ENCODE measurements at places on chromosomes 12 and 14.

DNA sequence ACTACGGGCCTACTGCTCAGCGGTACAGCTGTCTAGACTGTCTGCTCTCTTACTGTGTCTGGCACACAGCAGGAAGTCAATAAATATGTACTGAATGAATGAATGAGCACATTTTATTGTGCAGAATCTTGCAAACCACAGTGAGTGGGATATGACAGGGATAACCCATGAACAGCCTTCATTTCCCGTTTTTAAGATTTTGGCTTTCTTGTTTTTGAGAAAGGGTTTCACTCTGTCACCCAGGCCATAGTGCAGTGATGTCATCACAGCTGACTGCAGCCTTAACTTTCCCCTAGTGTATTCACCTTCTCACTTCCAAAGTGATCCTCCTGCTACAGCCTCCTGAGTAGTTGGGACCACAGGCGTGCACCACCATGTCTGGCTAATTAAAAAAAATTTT is 203.1 kb downstream of the AEBP2 start:
- DNase-seq: no peak

GRCh38 chr12:69998011-69998410 is 173.0 kb downstream of the MYRFL start:
- no peak for DNase-seq

- DNase-seq: no peak
Measured at GRCh38 chr14:69683971-69684370, 72.6 kb downstream of the SUSD6 start.

DNA sequence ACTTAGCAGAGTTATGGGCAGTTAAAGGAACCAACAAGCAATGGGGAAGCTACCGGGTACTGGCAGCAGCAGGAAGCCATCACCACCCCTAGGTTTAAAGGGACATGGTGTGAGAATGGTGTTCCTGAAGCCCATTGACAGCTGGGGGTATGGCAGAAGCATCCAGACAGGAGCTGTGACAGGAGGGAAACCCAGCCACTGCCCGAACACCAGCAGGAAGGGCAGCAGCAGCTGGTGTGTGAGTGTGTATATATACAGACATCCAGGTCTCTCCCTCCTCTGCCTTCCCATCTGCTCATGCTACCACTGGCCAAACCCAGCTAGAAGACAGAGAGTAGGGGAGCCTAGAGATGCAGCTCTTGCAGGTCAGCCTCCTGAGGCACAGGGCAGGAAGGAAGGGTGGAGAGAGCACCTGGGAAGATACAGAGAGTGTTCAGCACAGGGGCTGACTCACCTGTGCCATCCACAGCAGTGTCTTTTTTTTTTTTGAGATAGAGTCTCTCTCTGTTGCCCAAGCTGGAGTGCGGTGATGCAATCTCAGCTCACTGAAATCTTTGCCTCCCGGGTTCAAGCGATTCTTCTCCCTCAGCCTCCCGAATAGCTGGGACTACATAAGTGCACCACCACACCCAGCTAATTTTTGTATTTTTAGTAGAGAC is 9.2 kb upstream of the ADCK1 start:
- DNase-seq: no peak

DNA sequence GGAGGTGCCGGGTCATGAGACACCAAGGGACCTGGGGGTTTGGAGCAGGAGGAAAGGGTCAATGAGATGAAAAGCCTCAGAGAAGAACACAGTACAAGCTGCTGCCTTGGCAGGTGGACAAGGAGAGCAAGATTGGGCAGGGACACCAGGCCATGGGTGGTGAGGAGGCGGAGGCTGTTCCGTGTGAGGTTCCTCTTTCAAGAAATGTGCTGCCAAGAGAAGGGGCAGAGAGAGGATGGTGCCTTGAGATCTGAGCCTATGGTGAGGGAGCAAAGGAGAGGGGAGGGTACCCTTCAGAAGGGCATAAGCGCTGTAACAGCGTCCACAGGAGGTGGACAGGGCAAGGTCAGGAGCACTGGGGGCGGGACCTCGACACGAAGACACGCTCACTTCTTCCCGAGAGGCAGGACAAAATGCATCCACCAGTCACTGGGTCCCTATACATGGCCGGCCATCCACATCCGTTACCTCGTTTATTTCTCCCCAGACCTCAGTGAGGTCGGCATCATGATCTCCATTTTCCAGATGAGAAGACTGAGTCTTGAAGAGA is 100.2 kb downstream of the B4GALNT3 start:
- DNase-seq: no peak

- DNase-seq: no peak
Measured at GRCh38 chr14:92794961-92795360, 856 bp downstream of the GOLGA5 start.

DNA sequence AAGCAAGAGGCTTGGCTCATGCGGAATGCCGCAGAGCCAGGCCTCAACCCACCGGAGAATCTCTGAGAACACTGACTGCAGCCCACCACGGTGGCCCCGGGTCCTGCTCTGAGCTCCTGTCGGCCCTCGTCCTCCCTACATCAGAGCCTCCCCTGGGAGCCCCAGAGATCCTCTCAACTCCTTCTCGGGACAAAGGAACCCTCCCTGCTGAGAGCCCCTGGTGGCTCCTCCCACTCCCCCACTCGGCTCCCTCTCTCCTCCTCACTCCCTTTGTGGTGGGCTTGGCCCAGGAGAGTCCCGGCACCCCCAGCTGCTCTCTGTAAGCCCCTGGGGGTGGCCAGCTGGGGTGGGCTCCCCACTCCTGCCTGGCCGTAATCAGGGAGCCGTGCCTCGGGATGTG is 11.1 kb upstream of the INF2 start:
- no peak for DNase-seq

DNA sequence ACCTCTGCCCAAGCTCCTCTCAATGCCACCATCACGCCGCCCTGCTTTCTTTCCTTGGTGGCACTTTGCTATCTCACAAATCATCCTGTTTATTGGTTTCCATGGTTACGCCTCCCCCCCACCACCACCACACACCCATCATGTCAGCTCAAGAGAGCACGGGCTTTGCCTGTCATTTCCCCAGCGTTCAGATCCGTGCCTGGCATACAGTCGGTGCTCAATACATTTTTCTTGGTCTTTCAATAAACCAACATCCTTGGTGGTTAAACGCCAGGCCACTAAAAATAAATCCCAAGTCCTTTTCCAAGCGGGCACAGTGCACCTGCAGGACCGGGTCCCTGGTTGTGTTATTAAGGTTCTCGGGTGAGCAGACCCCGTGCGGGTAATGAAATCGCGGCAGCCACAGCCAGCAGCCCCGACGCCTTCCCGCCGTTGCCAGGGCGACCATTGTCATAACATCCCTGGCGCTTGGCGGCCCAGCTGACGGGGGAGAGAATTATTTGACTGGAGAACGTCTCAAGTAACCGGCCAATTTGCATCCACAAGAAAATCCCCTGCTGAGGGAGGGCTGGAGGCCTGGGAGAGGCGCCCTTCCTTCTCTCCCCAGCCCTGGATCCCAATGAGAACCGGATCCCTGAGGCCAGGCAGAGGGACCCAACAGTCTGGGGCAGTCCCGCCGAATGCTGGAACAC is 92.9 kb downstream of the KSR2 start:
- DNase-seq: no peak

DNA sequence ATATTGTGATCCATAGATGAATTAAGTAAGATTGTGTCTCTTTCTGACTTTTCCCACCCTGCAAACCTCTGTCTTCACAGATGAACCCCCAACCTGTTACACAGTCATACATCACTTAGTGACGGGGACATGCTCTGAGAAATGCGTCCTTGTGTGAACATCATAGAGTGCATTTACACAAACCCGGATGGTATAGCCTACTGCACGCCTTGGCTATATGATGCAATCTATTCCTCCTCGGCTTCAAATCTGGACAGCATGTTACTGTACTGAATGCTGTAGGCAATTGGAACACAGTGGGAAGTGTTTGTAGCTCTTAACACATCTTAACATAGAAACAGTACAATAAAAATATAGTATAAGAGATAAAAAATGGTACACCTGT is 7.4 kb upstream of the TESPA1 start:
- DNase-seq: no peak

GRCh38 chr12:45762185-45763110 is 32.9 kb downstream of the ARID2 start:
- no peak for DNase-seq

DNA sequence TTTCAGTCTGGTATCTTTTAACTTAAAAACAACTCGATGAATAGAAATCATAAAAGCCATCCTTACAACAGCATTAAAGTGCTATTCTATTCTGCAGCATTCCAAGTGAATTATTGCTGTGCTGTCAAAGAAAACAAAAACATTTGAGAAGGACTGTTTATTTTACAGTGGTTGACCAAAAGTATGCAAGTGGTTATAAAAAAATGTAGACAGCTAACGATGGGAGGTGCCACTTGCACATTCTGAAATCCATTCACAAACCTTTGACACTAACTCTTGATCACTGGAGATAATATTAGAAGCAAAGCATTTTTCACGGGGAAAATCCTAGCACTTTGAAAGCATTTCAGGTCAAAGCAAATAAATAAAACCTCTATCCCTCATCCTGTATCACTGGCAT is 55.6 kb downstream of the HMGA2 start:
- DNase-seq: no peak

GRCh38 chr14:20848955-20849570 is 42.1 kb upstream of the RNASE3 start:
- DNase-seq: no peak

DNA sequence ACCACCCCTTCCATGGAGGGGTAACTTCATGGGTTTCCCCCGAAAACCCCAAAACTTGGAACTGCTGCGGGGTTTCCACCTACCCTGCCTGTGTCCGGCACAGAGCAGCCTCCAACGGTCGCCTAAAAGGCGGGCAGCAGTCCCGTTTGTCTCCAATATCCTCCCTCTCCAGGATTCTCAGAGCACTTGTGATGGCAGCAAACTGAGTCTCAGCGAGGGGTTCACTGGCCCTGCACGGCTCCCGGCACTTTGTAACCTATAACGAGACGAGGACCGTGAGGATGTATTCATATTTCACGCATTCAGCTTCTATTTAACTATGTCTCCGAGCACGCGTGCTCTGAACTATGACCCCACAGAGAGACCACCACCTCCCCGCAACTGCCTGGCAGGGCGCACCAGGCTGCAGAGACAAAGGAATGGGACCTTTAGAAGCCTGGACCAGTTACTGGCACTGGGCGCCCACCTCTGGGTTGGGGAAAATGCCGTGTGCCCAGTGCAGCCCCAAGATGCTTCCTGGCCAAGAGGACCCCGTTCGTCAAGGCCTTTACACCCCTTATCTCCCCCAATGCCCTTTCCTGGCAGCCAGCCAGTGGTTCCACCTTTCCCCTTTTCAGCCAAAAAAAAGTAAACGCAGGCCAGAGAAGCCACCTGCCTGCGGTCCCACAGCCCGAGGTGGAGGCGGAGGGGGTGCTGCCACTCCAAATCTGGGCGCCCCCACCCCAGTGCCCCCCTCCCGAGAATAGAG is 173.1 kb upstream of the RTL1 start:
- no peak for DNase-seq

GRCh38 chr14:63972323-63972932 is 119.6 kb downstream of the SYNE2 start:
- DNase-seq: no peak

DNA sequence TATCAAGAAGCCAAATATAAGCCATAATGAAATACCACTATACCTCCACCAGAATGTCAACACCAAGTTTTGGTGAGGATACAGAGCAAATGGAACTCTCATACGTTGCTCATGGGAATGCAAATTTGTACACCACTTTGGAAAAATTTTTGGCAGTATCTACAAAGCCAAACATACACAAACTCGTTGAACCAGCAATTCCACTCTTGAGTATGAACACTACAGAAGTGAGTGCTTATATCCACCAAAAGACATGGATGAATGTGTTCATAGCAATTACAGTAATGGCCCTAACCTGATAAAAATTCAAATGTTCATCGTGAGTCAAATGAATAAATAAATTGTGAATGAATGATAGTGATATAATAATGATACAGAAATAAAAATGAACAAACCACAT is 24.8 kb downstream of the C12orf71 start:
- peak; percentile 47 for DNase-seq

- DNase-seq: no peak
Measured at GRCh38 chr12:124898200-124898922, 16.1 kb downstream of the UBC start.

DNA sequence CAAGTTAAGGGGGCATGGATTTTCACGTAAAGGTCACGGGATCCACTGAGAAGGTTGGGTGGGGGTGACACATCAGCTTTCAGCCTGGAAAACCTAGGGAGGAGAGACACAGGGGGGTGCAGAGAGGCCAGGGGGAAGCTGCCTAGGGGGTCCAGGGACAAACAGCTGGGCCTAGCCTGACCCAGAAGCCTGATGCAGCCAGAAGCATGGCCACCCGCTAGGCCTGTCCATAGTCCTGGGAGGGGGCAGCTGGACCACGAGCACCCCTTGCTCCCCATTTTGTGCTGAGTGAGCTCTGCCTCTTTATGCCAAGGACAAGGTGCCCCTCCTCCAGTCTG is 322.7 kb upstream of the RTL1 start:
- no peak for DNase-seq

DNA sequence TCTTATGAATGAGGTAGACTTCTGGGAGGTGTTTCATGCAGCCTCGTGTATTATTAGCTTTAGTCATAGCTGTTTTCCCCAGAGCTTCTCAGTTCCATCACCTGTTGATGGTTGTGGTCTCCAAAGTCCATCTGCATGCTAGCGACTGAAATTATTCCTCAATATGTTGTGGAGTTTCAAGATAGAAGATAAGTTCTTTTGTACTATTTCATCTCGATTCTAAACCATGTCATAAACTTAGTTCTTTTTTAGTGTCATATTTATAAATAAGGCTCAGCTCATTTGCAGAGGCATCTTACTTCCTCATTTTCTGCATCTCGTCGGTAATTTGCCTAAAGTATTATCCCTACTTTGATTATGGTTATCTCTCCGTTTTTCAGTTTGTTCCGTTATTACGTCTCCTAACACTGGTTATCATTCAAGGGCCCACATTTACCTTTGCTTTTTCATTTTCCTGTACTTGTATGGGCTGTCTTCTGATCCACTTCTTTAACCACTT is 119.1 kb downstream of the ITPR2 start:
- no peak for DNase-seq

GRCh38 chr12:130435826-130436225 is 98.1 kb downstream of the PIWIL1 start:
- no peak for DNase-seq

- DNase-seq: no peak
Measured at GRCh38 chr14:33364466-33364865, 425.8 kb downstream of the NPAS3 start.

DNA sequence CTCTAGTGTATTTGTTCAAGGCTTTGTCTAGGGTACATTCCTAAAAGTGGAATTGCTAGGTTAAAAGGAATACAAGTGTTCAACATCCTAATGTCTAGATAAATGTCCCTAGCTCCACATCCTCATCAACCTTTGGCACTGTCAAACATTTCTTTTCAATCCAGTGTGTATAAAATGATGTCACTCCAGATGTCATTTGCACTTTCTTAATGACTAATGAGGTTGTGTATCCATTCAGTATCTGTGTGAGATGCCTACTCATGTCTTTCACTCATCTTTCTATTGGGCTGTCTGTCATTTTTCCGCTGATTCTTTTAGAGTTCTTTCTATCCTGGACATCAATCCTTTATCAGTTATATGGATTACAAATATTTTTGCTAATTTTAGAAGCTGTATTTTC is 43.3 kb downstream of the ARMH4 start:
- no peak for DNase-seq

- no peak for DNase-seq
Measured at GRCh38 chr12:126353604-126354003, 1288.4 kb downstream of the AACS start.

Measured in NCI-H1048 (cell line).